GM12864 (cell line): ENCODE measurements at places on chromosomes 3 and 15.

- DNase-seq = no peak
Observed at GRCh38 chr3:107412376-107412775, 35.1 kb downstream of the CCDC54 start.

DNA sequence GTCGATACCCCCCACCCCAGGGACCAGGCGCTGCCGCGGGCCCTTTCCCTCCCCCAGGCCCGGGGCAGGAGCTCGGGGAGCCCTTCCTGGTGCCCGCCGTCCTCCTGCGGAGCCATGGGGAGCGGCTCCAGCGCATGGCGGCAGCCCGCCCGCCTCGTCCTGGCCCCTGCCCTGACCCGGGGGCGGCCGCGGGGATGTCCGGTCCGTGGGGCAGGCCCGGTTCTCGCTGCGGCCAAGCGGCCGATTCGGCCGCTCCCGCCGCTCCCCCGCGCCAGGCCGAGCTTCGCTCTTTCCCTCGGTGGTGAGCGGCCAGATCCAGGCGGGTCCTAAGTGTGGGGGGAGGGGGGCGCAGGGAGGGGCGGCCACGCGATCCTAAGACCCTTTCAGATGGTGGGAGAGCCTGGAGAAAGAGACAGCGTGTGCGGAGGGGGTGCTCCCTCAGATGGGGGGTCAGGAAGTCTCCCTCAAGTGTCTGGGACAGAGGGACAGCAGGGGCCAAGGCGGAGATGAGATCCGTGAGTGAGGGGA lies 1.3 kb downstream of the NEIL1 start:
- no peak for DNase-seq

- DNase-seq = no peak
Observed at GRCh38 chr3:99939876-99940275, 122.2 kb downstream of the CMSS1 start.

GRCh38 chr3:178538056-178538455 lies 1.8 kb downstream of the KCNMB2 start:
- no peak for DNase-seq

GRCh38 chr15:101692801-101693598 lies 31.3 kb downstream of the TARS3 start:
- DNase-seq = no peak

- no peak for DNase-seq
Observed at GRCh38 chr3:1172644-1173043, 79.8 kb downstream of the CNTN6 start.

DNA sequence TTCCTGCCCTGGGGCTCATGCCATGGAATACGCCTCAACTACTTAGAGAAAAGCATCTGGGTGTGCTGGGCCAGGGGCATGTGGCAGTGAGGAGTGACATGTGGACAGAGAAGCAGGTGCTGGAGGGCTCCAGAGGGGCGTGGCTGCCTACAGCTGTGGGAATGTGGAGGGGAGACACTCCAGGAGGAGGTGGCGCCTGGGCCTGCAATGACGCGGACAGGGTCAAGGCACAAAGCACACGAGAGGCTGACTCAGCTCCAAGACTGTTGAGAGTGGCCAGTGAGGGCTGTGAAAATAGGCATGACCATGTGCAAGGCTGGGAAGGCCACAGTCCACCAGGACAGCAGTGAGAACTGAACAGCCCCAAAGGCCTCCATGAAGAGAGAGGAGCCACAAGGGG lies 48.5 kb downstream of the PTH1R start:
- DNase-seq = no peak

DNA sequence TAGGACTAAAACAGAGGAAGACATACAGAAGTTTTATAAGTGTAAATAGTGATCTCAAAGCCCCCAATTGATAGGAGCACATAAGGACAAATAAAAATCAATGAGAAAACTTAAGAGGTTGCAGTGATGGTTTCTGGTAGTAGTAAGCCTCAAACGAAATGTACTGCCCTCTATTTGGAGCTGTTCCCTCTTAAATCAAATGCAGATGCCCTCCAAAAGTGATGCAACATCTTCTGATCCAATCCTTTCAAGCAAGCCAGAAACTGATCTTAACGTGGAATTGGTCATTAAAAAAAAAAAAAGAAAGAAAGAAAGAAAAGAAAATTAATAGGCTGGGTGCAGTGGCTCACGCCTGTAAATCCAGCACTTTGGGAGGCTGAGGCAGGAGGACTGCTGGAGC lies 259.3 kb downstream of the ZBTB20 start:
- DNase-seq = no peak
